Stimulated activated CD4-positive, alpha-beta T cell treated with anti-CD3 and anti-CD28 coated beads, Interleukin-4, amount 100 ng/mL, for 24 hours (primary cell): ENCODE measurements at places on chromosomes 2 and 18.

- DNase-seq: no peak
Measured at GRCh38 chr2:47179388-47179787, 24.3 kb upstream of the STPG4 start.

DNA sequence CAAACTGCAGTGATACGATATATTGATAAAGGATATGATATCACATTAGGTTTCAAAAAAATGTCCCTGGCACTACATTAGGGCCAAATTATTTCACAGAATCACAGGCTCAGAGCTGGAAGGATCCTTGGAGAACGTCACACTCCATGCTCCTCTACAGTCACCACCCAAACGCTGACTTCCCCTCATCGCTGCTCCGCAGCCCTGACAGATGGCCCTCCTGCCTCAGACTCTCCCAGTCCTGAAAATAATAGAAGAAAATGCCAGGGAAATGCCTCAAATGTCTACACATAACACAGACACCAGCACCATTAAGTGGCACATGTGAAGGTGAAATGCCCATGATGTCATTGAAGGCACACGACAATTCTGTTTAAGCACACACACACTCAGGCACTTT lies 72.0 kb downstream of the ZNF521 start:
- DNase-seq: no peak

DNA sequence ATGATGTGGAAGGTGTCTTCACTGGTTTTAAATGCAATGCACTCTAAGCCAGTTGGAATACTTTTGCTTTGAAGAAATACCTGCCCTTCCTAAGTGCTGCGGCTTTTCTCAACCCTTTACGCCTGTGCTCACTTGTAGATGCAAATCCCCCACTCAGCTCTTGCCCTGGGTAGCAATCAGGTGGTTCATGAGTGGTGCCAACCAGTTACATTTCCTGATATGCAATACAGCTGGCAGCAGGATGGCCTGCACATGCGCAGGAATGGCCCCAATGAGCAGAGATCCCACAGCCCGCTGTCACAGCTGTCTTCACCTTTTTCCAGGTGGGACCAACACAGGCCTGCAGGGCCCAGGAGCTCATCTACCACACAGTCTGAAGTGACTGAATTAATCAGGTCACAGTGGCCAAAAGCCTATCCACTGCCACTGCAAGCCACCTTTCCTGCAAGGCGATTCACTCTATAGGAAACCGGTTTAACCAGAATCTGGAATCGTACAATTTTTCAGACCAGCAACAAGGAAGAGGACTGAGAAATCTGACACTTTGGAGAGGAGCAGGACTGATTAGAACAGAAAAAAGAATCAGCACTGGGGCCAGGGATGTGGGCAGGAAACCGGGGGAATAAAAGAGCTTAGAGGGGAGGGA lies 247.8 kb downstream of the MYT1L start:
- DNase-seq: no peak

- no peak for DNase-seq
Measured at GRCh38 chr2:226478109-226478809, 321.4 kb downstream of the IRS1 start.

DNA sequence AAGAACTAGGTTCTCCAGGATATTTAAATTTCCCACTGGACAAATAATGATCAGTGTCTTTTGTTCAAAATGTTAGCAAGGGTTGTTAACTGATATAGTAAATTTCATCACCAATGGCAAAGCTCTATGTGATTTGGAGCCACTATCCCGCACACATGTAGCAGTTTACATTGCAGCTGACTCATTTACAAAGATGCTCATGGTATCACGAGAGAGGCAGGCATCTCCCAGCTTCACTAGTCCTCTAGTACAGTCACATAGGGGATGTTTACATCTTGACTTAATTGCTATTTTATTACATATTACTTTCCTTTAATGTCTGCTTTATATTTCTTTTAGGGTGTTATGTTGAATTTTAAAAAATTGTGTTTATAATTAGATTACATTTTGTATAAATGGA lies 30.7 kb downstream of the KCNE4 start:
- DNase-seq: no peak

GRCh38 chr18:22285361-22286140 lies 116.2 kb downstream of the GATA6 start:
- no peak for DNase-seq

DNA sequence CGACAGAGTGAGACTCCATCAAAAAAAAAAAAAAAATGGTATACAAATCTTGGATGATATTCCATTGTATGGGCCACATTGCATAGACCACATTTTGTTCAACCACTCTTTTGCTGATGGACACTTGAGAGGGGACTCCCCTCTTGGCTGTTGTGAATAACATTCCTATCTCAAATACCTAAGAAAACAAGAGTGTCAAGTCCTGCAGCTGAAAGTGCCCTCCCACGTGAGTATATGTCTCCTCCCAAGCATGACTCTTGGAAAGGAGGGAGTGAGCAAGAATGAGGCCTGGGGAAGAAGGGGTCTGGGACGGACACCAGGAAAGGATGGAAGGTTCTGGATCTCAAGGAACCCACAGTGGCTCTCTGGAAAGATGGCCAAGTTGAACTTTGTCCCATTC lies 36.0 kb upstream of the NPAS2 start:
- DNase-seq: no peak

DNA sequence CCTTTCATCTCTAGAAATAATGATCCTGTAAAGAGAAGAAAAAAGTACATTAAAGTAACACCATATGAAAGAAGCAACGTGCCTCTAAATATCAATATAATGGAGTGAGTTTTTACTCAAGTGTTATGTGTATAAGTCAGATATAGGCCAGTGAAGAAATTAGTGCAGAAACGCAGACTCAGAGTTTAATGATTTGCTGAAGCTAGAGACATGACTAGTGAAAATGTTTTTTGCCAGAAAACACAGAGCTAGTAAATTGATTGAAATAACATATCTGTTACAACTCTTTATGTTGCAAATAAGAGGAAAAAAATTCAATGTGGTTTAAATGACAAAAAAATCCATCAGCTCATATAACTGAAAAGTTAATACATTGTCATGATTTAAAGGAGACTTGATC lies 217.2 kb upstream of the NXPH2 start:
- DNase-seq: no peak

DNA sequence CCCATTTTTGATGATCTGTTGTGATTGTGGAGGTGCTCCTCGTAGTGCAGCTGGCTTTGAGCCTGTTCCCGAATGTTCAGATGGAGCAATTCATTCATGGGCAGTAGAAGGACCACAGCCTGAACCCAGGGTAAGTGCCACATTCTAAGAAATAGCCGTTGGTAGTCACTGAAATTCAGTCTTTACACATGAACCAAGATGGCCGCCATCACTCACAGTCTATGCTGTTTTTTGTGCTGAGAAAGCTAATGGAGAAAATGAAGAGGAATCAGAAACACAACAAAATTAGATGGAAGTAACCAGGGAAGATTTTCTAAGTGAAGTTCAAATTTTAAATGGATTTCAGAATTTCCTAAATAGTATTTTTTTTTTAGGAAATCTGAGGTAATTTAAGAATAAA lies 25.5 kb downstream of the DSG1 start:
- no peak for DNase-seq

DNA sequence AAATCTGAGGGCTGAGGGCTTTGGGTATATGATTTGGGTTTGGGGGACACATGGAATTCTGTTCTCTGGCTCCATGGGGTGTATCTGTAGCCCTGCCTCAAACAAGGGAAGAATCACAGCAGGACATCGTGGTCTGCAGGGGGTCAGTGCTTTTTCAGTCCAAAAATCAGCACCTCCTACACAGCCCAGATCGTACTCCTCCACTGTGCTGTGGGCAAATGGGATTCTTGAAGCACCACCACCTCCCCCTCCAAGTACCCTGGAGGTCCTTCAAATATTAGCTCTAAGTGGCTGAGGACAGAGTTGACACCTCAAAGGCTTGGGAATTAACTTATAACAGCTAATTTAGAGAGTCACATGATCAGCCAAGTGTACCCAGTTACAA lies 41.5 kb downstream of the EPHA4 start:
- no peak for DNase-seq

- no peak for DNase-seq
Measured at GRCh38 chr2:124369181-124369580, 344.1 kb downstream of the CNTNAP5 start.

DNA sequence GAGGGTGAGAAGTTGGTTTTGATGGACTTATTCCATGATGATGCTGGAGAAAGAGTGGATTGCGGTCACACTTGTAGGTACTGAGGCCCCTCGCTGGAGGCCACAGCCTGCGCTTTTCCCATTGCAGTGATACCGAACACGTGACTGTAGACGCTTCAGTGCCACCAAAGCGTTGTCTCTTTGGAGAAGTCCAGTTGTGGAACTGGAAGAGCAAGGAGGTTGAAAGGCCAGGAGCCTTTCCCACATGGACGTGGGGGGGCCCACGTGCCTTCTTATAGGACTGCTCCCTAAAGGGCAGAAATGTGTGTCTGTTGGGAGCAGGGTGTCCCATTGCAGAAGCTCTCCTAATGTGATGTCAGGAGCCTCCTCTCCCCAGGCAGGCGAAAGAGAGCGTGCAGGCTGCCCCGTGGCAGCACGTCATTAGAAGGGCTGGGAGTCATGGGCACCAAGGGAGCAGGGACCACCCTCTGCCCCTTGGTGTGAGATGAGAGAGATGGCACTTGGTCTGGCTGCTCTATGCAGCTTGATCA lies 31.5 kb downstream of the LPIN1 start:
- no peak for DNase-seq

- no peak for DNase-seq
Measured at GRCh38 chr2:10347562-10347948, 44.9 kb downstream of the HPCAL1 start.
